ENCODE measurements at places on chromosomes 3 and 15. TPM values are rescaled to one million over a fixed set of nuclear protein-coding genes. Genes with fewer than 3 reads are reported as not detected.

VPS18 gene
- 32.0 TPM for total RNA-seq

CNTN6 gene
- total RNA-seq, result 53.9 TPM

NUP210 gene
- total RNA-seq, result 1.9 TPM

- DNase-seq, result no peak
Observed at GRCh38 chr3:191449256-191449655, 11.7 kb upstream of the PYDC2 start.

GRCh38 chr3:102577082-102577789 lies 142.4 kb downstream of the ZPLD1 start:
- no peak for DNase-seq

DNA sequence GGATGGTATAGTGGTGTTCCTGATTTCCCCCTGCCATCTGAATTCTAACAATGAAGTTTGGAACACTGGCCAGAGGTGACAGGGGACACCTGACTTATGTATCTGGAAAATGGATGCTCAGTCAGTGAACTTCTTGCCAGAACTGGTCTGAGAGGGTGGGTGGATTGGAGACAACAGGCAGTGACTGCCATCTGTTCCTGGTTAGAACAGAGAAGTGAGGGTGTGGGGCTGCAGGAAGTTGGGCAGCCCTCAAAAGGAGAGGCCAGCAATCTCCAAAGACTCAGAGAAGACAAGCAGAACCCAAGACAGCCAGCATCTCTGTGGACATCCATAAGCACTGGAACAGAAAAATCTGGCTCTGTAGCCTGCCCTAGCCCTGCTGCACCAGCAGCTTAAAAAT lies 50.5 kb downstream of the ANP32A start:
- no peak for DNase-seq

GRCh38 chr15:79916502-79917132 lies 19.8 kb upstream of the MTHFS start:
- DNase-seq, result no peak

DNA sequence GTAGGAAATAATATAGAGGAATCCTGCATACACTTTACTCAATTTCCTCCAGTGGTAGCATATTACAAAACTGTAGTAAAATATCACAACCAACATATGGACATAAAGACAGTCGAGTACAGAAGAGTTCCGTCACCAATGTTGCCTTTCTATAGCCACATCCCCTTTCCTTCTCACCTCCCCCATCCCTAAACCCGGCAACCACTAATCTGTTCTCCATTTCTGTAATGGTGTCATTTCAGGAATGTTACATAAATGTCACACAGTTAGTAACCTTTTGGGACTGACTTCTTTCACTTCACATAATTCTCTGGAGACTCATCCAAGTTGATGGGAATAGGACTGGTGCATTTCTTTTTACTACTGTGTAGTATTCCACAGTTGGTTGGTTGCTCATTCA lies 41.4 kb upstream of the ATG7 start:
- no peak for DNase-seq

- no peak for DNase-seq
Observed at GRCh38 chr3:193778676-193779075, 185.7 kb downstream of the OPA1 start.

GRCh38 chr3:68963891-68964290 lies 31.5 kb upstream of the TAFA4 start:
- DNase-seq, result peak; percentile 9

- DNase-seq, result peak; percentile 69
Observed at GRCh38 chr15:44541282-44541958, 4.5 kb downstream of the EIF3J start.
